ENCODE measurements at places on chromosomes 1 and 21. TPM values are rescaled to one million over a fixed set of nuclear protein-coding genes. Genes with fewer than 3 reads are reported as not detected.

ZMYND12 gene
- total RNA-seq = 0.36 TPM

DNA sequence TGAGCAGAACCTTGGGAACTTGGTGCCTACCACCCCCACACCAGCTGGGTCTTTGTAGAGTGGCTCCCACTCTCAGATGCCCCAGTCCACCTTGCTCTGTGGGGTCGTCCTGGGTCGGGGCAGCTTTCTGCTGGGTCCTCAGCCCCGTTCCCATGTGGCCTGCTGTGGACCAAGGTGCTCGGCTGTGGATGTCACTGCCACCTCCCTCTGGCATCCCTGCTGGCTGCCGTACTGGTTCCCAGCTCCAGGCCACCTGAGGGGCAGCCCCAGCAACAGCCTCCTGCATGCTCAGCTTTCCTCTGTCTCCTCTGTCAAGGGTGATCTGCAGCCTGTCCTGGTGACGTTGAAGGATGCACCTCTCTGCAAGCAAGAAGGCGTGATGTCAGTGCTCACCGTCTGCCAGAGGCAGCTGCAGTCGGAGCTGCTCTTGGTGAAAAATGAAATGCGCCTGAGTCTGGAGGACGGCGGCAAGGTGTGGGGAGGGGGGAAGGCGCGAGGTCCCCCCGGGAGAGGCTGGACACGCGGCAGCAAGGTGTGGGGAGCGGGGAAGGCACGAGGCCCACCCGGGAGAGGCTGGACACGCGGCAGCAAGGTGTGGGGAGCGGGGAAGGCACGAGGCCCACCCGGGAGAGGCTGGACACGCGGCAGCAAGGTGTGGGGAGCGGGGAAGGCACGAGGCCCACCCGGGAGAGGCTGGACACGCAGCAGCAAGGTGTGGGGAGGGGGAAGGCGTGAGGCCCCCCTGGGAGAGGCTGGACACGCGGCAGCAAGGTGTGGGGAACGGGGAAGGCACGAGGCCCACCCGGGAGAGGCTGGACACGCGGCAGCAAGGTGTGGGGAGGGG is 45.9 kb upstream of the DIP2A start:
- no peaks in the 10 kb centered on the region for H3K36me3 ChIP-seq
- no peaks in the 10 kb centered on the region for H3K4me1 ChIP-seq
- no peak for DNase-seq
- no peak overlapping the region for H3K27ac ChIP-seq
- no peaks in the 10 kb centered on the region for H3K27me3 ChIP-seq
- H3K4me3 ChIP-seq = no peak overlapping the region

- H3K27ac ChIP-seq = no peak overlapping the region
- no peaks in the 10 kb centered on the region for H3K27me3 ChIP-seq
- H3K4me3 ChIP-seq = no peak overlapping the region
- H3K4me1 ChIP-seq = peaks cover 18% of the 10 kb centered on the region
- no peaks in the 10 kb centered on the region for H3K36me3 ChIP-seq
Observed at GRCh38 chr1:160879056-160879455, 5.9 kb downstream of the ITLN1 start.

GRCh38 chr1:8343464-8344001 is 25.6 kb downstream of the SLC45A1 start:
- H3K27ac ChIP-seq = peak overlapping the region; percentile 39
- H3K36me3 ChIP-seq = no peaks in the 10 kb centered on the region
- no peaks in the 10 kb centered on the region for H3K27me3 ChIP-seq
- no peaks in the 10 kb centered on the region for H3K4me1 ChIP-seq
- peak overlapping the region; percentile 28 for H3K4me3 ChIP-seq
- peak; percentile 36 for DNase-seq

UMODL1 gene
- 0.21 TPM for total RNA-seq

DNA sequence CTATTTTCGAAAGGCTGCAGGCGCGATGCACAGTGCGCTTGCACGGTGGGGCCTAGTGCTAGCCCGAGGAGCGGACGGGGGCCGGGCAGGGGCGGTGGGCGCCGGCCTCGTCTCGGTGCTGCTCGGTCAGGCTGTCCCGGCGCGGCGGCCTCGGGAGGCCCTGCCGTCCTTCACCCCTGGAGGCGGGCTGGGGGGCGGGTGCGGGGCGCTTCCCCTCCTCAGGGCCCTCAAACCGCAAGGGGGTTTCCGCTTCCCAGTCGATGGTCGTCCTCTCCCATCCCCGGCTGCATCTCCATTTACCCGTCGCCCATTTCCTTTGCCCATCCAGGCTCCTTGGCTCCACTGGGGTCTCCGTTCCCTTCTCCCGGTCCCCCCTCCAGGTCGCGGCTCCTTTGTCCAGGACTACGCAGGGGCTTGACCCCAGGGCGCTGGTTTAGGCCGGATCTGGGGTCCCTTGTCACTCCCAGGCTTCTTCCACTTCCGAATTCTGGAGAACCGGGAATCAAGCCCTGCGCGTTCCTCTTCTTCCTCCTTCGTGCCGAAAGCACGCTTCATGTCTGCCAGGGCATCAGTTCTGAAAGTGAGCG is 196.3 kb upstream of the LMO4 start:
- H3K4me3 ChIP-seq = no peak overlapping the region
- H3K36me3 ChIP-seq = no peaks in the 10 kb centered on the region
- H3K27ac ChIP-seq = no peak overlapping the region
- H3K4me1 ChIP-seq = no peaks in the 10 kb centered on the region
- H3K27me3 ChIP-seq = no peaks in the 10 kb centered on the region

GRCh38 chr1:184532199-184532598 is 145.4 kb downstream of the C1orf21 start:
- H3K27me3 ChIP-seq = no peaks in the 10 kb centered on the region
- no peaks in the 10 kb centered on the region for H3K36me3 ChIP-seq
- no peak overlapping the region for H3K4me3 ChIP-seq
- H3K4me1 ChIP-seq = no peaks in the 10 kb centered on the region
- H3K27ac ChIP-seq = no peak overlapping the region
- no peak for DNase-seq

DNA sequence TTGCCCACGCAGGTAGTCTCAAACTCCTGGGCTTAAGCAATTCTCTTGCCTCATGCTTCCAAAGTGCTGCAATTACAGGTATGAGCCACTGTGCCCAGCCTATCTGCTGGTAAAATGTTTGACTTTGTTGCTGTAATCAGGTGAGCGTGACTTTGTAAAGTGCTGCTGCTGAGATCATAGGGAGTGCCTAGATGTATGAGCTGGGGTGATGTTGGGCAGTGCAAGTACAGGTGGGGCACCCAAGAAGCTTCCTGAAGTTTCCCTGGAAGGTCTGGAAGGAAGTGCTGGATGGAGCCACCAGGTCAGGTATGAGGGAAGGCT is 43.1 kb downstream of the KIF21B start:
- no peak for DNase-seq
- no peaks in the 10 kb centered on the region for H3K4me1 ChIP-seq
- H3K27ac ChIP-seq = no peak overlapping the region

- H3K4me1 ChIP-seq = no peaks in the 10 kb centered on the region
- no peak overlapping the region for H3K4me3 ChIP-seq
- no peaks in the 10 kb centered on the region for H3K36me3 ChIP-seq
- H3K27me3 ChIP-seq = no peaks in the 10 kb centered on the region
- no peak for DNase-seq
Observed at GRCh38 chr1:6914706-6915105, 129.5 kb downstream of the CAMTA1 start.

DNA sequence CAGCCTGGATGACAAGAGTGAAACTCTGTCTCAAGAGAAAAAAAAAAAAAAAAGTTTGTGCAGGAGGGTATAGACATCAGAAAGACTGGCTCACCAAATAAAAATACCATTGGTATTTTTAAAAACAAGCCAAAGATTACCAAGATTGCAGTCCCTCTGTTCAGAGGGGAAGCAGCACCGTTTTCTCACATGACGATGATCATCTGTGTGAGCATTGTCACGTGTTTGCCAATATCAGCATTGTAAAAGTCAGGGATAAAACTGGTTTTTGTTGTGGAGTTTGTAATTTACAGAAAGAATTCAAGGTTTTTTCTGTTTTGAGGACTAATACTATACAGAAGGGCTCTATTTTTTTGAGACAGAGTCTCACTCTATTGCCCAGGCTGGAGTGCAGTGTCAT is 26.5 kb downstream of the ZNF362 start:
- no peak overlapping the region for H3K4me3 ChIP-seq
- DNase-seq = no peak
- no peaks in the 10 kb centered on the region for H3K4me1 ChIP-seq

- no peaks in the 10 kb centered on the region for H3K4me1 ChIP-seq
- H3K4me3 ChIP-seq = no peak overlapping the region
- no peaks in the 10 kb centered on the region for H3K36me3 ChIP-seq
- H3K27me3 ChIP-seq = no peaks in the 10 kb centered on the region
Observed at GRCh38 chr1:169601096-169601881, 15.0 kb upstream of the F5 start.

- H3K27ac ChIP-seq = no peak overlapping the region
- no peaks in the 10 kb centered on the region for H3K27me3 ChIP-seq
- DNase-seq = no peak
- no peaks in the 10 kb centered on the region for H3K36me3 ChIP-seq
- no peaks in the 10 kb centered on the region for H3K4me1 ChIP-seq
Observed at GRCh38 chr1:92503043-92503925, 16.6 kb upstream of the GFI1 start.

GRCh38 chr21:26079366-26079765 is 91.2 kb downstream of the APP start:
- H3K4me1 ChIP-seq = no peaks in the 10 kb centered on the region
- H3K36me3 ChIP-seq = no peaks in the 10 kb centered on the region
- no peaks in the 10 kb centered on the region for H3K27me3 ChIP-seq
- DNase-seq = no peak

AMY1B gene
- not detected for total RNA-seq

GRCh38 chr1:35845766-35846165 is 37.2 kb upstream of the AGO1 start:
- H3K27me3 ChIP-seq = no peaks in the 10 kb centered on the region
- H3K27ac ChIP-seq = no peak overlapping the region
- no peaks in the 10 kb centered on the region for H3K36me3 ChIP-seq
- H3K4me1 ChIP-seq = no peaks in the 10 kb centered on the region
- no peak overlapping the region for H3K4me3 ChIP-seq
- DNase-seq = no peak

GRCh38 chr21:16353764-16354163 is 624.0 kb downstream of the USP25 start:
- DNase-seq = no peak
- H3K4me3 ChIP-seq = no peak overlapping the region
- H3K4me1 ChIP-seq = no peaks in the 10 kb centered on the region
- H3K36me3 ChIP-seq = no peaks in the 10 kb centered on the region

DNA sequence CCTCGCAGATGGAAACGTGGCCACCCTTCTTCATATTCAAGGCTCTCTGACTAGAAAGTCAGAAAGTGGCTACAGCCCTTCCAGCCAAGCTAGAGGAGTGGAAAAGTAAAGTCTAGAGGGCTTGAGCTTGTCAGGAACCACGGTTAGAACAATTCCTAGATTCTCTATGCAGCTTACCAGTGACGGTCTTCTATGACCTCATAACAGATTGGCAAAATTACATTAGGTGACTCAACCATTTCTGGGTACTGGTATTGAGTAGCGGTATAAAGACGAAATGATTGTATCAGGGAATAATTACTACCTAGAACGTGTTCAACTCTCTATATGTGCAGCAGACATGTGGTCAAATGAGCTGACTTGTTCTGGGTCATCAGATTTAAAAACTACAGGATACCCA is 155.0 kb upstream of the RUNX1 start:
- no peak for DNase-seq
- no peak overlapping the region for H3K4me3 ChIP-seq
- no peaks in the 10 kb centered on the region for H3K36me3 ChIP-seq

RHBG gene
- 6.5 TPM for total RNA-seq

GRCh38 chr21:31501926-31502325 is 157.6 kb upstream of the SOD1 start:
- no peaks in the 10 kb centered on the region for H3K27me3 ChIP-seq
- H3K4me3 ChIP-seq = no peak overlapping the region
- DNase-seq = no peak
- H3K4me1 ChIP-seq = peaks cover 28% of the 10 kb centered on the region
- no peaks in the 10 kb centered on the region for H3K36me3 ChIP-seq

CYP2J2 gene
- total RNA-seq = 0.29 TPM

DNA sequence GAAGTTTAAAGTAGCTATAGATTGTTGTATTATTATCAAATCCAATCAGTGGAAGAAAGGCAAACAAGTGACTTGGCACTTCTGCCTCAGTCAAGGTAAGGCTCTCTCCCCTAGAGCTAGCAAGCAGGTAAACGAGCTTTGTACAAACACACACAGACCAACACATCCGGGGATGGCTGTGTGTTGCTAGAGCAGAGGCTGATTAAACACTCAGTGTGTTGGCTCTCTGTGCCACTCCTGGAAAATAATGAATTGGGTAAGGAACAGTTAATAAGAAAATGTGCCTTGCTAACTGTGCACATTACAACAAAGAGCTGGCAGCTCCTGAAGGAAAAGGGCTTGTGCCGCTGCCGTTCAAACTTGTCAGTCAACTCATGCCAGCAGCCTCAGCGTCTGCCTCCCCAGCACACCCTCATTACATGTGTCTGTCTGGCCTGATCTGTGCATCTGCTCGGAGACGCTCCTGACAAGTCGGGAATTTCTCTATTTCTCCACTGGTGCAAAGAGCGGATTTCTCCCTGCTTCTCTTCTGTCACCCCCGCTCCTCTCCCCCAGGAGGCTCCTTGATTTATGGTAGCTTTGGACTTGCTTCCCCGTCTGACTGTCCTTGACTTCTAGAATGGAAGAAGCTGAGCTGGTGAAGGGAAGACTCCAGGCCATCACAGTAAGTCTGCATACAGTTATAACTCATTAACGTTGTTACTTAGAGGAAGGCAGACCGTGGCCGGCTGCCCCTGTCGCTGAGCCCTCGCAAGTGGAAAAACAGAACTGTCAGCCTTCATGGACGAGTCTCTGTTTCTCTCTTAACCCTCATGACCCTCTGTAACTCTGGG is at the start of gene PALMD:
TSS of gene PALMD (plus strand) at position 415 of the 833 bp plus-strand sequence. CDS start at position 620, 205 bp downstream.
- no peaks in the 10 kb centered on the region for H3K4me1 ChIP-seq
- peak within 1 kb of the TSS; percentile 1 for H3K4me3 ChIP-seq
- no peaks in the 10 kb centered on the region for H3K27me3 ChIP-seq
- no peaks in the 10 kb centered on the region for H3K36me3 ChIP-seq
- H3K27ac ChIP-seq = peak within 1 kb of the TSS; percentile 68
- peak; percentile 3 for DNase-seq

DNA sequence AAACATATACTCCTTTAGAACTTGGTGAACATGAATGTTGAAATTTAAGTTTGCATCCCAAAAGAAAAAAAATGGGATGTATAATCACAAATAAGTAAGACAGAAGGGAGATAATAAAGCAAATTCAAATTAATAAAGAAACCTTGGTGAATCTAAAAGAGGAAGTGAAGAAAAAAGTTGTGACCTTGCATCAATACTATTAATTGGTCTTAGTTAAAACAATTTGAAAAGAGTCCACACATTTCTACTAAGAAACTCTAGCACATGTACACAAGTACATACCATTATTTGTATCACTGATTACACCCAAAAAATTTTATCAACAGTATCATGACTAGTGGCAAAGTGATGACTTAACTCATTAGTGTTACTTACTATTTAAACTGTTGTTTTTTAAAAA is 80.4 kb upstream of the SCYL3 start:
- H3K27me3 ChIP-seq = no peaks in the 10 kb centered on the region
- H3K4me3 ChIP-seq = no peak overlapping the region
- H3K27ac ChIP-seq = no peak overlapping the region
- no peaks in the 10 kb centered on the region for H3K36me3 ChIP-seq

Data from Caco-2 (cell line).